ENCODE measurements at places on chromosomes 6 and 20. TPM values are rescaled to one million over a fixed set of nuclear protein-coding genes. Genes with fewer than 3 reads are reported as not detected.

GRCh38 chr6:114342086-114342825, 567 bp downstream of the HS3ST5 start:
- peak; percentile 3 for DNase-seq

Gene ACTL10
- not detected for polyA plus RNA-seq

GRCh38 chr6:90159452-90159851, 137.2 kb downstream of the BACH2 start:
- no peak for DNase-seq

- DNase-seq = no peak
Measured at GRCh38 chr6:15523679-15524630, 138.9 kb downstream of the DTNBP1 start.

DNA sequence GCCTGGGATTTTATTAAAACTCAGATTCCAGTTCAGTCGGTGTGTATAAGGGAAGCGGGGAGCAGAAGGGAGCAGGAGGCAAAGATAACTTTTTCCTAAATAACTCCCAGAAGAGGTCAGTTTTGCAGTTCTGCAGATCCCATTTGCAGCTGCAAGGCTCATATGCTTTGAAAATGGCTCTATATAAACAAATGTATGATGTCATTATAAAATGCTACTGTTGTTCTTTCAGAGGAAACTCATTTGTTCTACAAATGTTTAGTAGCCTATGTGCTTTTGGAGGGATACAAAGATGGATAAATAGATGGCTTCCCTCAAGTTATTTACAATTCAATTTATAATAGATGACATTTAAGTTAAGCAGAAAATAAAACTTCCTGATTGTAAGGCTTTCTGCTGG, 29.2 kb upstream of the DSP start:
- DNase-seq = no peak

Gene DCBLD1
- polyA plus RNA-seq = 48.0 TPM

DNA sequence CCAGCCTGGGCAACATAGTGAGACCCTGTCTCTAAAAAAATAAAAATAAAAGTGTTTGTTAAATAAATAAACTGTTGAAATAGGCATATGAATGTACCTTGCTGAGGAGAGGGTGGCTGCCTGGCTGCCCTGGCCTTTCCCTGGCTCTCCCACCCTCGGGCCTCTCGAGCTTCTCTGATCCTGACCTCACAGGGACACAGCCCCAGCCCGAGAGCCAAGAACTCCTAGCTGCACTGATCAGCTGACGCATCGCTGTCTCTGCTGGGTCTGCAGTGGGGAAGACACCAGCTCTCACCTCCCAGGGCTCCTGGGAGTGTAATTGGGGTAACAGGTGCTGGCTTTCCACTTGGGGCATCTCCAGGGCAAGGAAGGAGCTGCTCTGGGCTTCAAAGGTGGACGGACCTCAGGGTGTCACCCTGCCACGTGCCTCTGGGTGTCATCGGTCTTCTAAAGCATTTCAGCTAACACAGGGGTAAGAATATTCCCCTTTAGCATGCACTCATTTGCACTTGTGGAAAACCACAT, 6.9 kb downstream of the TCF15 start:
- DNase-seq = peak; percentile 19

DNA sequence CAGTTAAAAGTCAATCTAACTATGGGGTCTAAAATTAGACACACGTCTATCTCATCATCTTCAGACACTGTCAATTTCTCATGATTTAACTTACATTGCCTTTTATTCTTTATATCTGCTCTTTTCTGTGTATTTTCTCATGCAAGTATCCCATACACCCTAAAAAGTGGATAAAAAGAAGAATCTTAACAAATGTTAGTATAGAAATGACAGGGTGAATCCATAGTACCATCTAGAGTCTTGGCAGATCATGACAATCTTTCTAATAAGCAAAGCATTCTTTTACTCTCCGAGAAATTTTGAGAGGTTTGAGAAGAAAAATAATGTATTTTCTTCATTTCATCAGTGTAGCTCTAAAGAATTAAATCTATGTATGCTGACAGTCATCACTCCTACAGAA, 382.7 kb downstream of the C6orf118 start:
- DNase-seq = no peak

Gene PTCHD4
- 0.15 TPM for polyA plus RNA-seq

- DNase-seq = no peak
Measured at GRCh38 chr6:14458669-14459266, 341.2 kb downstream of the CD83 start.

- DNase-seq = no peak
Measured at GRCh38 chr20:19193349-19193748, 19.1 kb upstream of the SLC24A3 start.

GRCh38 chr20:9626357-9626756, 112.0 kb downstream of the LAMP5 start:
- DNase-seq = peak; percentile 33

Gene JPH2
- polyA plus RNA-seq = 3.4 TPM

Data from A549 (cell line).